ENCODE measurements at places on chromosomes 13 and 19.

- no peak for DNase-seq
Measured at GRCh38 chr13:35856721-35857364, 274.3 kb downstream of the DCLK1 start.

- no peak for DNase-seq
Measured at GRCh38 chr13:73351730-73352129, 292.9 kb downstream of the KLF5 start.

GRCh38 chr13:35512271-35512920 is 35.9 kb upstream of the MAB21L1 start:
- DNase-seq: no peak

- DNase-seq: no peak
Measured at GRCh38 chr13:82323101-82323500, 1559.2 kb downstream of the SLITRK1 start.

DNA sequence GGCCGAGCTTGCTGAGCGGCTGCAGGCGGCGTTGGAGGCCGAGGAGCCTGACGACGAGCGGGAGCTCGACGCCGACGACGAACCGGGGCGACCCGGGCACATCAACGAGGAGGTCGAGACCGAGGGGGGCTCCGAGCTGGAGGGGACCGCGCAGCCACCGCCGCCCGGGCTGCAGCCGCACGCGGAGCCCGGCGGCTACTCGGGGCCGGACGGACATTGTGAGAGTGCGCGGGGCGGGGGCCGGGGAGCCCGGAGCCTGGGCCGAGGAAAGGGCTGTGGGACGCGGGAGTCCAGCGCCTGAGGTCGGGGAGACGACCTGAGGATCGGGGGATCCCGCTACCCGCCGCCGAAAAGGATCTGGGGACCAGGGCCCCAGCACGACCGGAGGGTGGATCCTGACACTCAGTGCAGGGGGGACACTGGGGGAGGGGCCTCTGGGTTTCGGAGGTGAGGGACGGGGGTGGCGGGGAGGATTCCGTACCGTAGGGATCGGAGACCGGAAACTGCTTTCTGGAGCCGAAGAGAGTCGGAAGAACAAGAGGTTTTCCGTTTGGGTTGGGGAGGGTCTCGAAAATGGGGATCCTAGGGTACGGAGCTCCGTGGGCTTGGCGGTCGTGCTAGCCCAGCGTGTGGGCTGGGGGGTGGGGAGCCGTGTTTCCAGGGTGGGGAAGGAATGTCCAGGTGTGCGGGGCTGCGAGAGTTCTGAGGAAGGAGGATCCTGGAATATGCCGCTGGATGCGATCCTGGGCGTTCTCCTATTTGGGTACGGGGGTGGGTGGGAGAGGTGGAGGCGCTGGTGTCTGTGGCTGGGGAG is 616 bp downstream of the HNRNPUL1 start:
- peak; percentile 45 for DNase-seq

DNA sequence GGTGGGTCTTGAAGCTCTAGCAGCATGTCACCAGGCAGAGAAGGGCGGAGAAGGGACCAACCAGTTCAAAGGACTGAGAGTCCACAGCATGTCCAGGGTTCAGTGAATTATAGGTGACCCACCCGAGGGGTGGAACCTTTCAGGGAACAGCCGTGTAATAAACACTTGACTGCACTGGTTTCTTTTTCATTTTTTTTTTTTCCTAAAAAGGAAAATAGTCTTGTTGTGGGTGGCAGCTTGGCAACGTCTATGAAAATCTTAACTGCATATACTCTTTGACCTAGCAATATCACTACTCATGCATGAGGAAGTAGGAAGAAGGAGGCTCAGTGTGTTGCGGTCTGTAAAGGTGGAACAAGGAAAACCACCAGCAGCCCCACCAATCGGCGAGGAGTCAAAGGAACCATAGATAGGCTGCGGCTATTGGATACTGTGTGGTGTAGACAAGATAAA is 13.0 kb upstream of the MYH14 start:
- no peak for DNase-seq

GRCh38 chr13:23776698-23777574 is 112.3 kb downstream of the MIPEP start:
- DNase-seq: no peak

DNA sequence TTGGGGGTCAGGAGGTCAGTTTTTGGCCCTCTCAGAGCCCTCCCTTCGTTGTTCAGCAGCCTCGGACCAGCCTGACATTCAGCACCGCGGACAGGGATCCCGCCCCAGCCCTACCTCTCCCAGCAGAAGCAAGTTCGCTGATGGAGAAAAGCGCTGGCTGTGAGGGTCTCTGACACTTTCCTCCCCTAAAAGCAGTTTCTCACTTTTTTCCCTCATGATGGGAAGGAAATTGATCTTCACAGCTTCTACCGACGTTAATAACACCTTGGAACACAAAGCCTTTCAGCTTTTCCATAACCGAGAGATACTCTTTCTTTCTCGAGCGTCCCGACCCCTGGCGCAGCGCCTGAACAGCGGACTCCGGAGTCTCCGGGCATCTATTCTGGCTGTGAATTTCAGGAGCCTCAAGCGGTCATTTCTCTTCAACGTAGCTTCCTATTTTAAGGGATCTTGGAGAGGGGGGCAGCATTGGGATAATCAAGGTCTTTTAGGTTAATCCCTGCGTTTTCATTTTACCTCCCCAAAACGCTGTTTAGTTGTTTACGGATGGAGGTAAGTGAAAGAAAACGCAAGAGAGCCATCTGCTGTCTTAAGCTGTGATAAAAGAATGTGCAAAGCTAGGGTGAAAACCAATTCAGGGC is 467.2 kb downstream of the ITGBL1 start:
- DNase-seq: no peak

DNA sequence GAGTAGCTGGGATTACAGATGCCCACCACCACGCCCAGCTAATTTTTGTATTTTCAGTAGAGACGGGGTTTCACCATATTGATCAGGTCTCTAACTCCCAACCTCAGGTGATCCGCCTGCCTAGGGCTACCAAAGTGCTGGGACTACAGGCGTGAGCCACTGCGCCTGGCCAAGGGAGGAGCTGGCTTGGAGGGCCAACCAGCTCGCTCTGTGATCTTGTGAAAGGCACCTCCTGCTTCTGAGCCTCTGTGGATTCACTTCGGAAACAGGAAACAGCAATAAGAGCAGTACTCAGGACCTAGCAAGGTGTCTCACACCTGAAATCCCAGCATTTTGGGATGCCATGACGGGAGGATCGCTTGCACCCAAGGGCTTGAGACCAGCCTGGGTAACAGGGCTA is 2.0 kb upstream of the ELL start:
- no peak for DNase-seq

GRCh38 chr19:32450217-32450616 is 44.6 kb downstream of the DPY19L3 start:
- DNase-seq: no peak

GRCh38 chr13:67353941-67354340 is 123.8 kb upstream of the PCDH9 start:
- no peak for DNase-seq

GRCh38 chr13:67308004-67308772 is 78.1 kb upstream of the PCDH9 start:
- DNase-seq: no peak

DNA sequence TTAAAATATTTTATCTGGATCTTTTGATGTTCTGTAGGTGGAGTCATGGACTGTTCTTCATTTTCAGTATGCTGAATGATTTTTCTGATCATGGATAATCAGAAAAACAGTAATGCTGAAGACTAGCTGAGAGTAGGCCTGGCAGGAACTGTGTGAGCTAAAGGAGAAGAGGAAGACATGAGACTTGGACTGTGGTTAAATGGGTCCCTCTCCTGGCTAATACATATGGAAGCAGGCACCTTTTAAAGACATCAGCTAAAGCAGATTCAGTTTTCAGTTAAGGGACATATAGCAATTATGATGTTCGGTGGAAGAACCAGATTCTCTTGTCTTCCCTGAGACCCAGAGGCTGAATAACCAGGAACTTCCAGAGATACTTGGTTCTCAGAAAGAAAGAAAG is 169.4 kb downstream of the OLFM4 start:
- no peak for DNase-seq

- no peak for DNase-seq
Measured at GRCh38 chr13:20354722-20355121, 122.6 kb upstream of the GJB6 start.

DNA sequence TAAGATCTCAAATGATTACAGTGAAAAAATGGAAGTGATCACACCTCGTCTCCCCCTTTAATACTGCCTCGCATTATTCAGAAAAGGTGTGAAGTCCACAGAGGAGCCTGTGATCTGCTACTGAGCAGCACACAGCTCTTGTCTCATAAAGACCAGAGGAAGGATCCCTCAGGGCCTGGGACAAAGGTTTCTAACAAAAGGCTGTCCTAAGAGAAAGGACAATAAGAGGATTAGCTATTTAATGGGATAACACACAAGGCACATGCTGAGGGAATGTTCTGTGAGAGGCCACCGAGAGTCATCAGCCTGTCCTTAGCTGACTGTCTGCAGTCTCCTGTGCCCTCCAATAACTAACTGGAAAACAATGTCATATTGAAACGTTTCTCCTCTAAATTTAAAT is 26.7 kb downstream of the EBPL start:
- no peak for DNase-seq

DNA sequence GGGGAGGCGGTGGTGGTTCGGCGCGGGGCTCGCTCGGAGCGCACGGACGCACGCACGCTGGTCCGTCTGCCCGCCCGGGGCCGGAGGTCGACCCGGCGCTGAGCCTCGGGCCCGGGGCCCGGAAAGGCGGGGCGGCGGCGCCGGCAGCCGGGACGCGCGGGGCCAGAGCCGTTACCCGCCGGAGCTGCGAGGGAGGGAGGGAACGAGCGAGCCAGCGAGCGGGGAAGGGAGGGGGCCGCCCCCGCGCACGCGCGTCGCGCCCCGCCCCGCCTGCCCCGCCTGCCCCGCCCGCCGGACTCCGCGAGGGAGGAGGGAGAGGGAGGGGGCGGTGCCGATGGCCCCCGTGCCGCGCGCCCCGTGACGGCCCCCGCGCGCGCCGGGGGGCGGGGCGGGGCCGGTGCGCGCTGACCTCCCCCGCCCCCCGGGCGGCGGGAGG is 15.0 kb downstream of the CIC start:
- DNase-seq: peak; percentile 56

- DNase-seq: no peak
Measured at GRCh38 chr13:68813180-68813796, 1294.3 kb upstream of the ATXN8OS start.

DNA sequence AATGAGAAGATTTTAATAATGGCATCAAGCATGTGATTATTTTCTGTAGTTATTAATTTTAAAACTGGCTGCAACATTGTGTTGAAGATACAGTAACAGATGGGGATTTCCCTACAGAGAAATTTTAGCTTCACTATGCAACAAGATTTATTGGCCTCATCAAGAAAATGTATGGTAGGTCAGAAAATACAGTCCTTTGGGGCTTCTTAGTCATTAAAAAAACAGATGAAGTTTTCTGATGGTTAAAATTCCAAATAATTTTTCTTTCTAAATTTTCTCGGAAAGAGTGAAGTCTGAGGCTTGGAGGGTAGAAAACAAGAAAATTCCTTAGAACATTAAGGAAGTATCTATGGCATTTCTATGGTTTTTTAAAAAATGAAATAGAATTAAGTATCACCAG is 1790.8 kb upstream of the PCDH20 start:
- DNase-seq: no peak

DNA sequence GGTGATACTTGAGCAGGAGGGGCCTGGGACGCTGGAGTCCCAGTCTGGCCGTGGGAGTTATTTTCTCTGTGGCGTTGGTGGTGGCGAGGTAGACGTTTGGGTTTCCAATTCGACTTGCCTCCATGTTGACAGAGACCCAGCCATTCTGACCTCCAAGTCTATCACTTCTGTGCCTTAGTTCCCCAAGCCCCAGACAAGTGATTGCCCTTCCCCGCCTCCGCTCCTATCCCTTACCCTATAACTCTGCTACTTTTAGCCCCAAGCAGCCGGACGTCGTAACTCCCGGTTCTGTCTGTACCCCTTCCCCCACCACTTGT is 549 bp downstream of the TIMM50 start:
- DNase-seq: no peak

GRCh38 chr19:18118420-18119012 is 20.9 kb downstream of the MAST3 start:
- no peak for DNase-seq

- no peak for DNase-seq
Measured at GRCh38 chr19:6156033-6156432, 20.6 kb downstream of the ACSBG2 start.

GRCh38 chr19:6521718-6522646 is 8.8 kb upstream of the TNFSF9 start:
- no peak for DNase-seq

DNA sequence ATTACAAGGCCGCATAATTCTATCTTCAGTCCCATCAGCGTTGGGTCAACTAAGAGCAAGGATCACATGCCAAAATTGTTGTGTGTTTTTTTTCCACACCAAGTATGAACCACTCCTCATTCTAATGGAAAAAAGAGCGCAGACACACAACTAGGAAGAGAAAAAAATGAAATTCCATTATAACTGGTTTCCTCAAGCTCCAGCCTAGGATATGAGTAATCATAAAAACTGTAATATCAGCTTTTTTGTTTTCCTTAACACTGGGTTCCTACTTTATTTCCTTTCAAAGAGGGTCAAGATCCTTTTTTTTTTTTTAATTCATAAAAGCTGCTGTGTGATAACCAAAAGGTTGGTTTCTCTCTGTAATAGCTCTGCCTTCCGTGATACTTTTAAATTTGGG is 19.4 kb downstream of the TSHZ3 start:
- DNase-seq: no peak

GRCh38 chr19:4589579-4590410 is 30.3 kb upstream of the SEMA6B start:
- DNase-seq: no peak

- DNase-seq: no peak
Measured at GRCh38 chr19:28363254-28363653, 849.7 kb downstream of the UQCRFS1 start.

DNA sequence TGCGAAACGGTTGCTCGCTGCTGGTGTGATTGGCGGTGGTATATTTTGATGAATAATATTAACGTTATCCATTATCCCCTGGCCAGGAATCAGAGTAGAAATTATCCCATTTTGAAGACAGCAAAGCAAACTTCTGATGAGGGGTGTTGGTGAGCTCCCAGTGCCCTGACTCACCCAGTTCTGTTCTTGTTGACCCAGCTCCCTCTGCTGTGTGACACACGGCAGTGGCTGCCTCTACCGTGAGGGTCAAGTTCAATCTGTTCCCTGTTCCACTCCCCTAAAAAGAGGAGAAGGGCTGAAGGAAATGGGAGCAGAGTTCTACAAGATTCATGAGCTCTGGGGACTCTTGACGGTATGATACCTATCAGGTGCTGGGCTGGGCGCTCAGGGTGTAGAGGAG is 2.0 kb downstream of the CAMSAP3 start:
- DNase-seq: no peak

DNA sequence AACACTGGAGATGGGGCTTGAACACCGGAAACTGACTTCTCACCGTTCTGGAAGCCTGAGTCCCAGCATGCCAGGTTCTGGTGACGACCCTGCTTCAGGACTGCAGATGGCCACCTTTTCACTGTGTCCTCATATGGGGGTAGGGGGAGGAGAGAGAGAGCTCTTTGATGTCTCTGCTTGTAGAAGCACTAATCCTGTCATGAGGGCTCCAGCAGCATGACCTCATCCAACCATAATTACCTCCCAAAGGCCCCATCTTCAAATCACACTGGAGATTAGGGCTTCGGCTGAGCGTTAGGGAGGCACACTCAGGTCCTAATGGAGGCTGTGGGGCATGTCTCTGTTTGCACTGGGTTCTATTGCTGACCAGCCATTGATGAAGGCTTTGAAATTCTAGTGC is 255.3 kb downstream of the TEX29 start:
- DNase-seq: no peak
